ENCODE measurements at places on chromosomes 7 and 10.

DNA sequence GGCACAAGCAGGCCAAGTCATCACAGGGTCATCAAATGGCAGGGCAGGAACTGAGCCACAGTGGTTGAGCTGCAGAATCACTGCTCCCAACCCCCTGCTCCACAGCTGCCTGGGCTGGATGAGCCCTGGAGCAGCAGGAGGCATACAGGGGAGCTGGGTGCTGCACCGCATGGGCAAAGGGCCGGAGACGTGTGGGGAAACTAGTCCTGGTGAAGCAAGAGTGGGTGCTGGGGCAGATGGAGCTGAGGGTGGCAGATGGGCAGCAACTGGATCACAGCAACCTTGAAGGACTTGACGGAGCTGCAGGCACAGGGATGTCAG lies 16.0 kb upstream of the VOPP1 start:
- DNase-seq: no peak

GRCh38 chr10:78247266-78247665 lies 213.6 kb downstream of the RPS24 start:
- DNase-seq: no peak

GRCh38 chr10:128854963-128855362 lies 612.1 kb upstream of the MGMT start:
- DNase-seq: no peak

- DNase-seq: no peak
Measured at GRCh38 chr7:30729642-30730041, 22.3 kb upstream of the INMT start.

- DNase-seq: no peak
Measured at GRCh38 chr7:77553123-77553522, 16.0 kb downstream of the PTPN12 start.

DNA sequence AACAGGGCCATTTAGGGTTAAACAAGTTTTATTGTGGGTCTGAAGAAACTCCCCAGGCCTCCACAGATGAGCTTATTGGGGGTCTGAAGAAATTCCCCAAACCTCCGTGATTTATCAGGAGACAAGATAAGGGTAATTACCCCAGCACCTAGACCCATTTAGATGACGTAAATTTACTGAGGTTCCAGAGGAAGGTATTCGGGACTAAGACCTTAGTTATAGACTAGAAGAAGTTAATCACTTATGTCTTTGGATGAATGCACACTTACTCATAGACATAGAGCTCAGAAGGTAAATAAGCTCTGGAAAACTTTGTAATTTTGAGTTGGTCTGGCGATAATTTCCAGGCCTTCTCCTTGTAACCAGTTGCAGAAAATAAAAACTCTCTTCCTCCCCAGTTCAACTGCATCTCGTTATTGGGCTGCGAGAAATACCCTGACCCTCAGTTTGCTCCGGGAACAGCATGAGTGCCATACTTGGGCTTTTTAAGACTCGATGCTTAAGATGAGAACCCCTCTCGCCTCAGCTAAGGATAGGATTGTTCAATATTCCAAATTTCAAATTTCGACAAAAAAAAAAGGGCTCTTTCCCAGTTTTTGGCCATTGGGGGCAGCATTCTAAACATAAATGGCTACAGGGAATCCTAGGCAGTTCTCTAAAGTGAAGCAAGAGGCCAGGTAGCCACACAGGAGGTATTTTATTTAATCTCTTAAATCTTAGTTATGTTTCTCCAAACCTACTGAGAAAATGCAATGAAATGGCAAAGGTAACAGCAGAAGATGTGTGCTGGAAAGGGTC lies 74.7 kb upstream of the PFKP start:
- DNase-seq: no peak

GRCh38 chr10:75532253-75532924 lies 101.0 kb downstream of the LRMDA start:
- DNase-seq: no peak

DNA sequence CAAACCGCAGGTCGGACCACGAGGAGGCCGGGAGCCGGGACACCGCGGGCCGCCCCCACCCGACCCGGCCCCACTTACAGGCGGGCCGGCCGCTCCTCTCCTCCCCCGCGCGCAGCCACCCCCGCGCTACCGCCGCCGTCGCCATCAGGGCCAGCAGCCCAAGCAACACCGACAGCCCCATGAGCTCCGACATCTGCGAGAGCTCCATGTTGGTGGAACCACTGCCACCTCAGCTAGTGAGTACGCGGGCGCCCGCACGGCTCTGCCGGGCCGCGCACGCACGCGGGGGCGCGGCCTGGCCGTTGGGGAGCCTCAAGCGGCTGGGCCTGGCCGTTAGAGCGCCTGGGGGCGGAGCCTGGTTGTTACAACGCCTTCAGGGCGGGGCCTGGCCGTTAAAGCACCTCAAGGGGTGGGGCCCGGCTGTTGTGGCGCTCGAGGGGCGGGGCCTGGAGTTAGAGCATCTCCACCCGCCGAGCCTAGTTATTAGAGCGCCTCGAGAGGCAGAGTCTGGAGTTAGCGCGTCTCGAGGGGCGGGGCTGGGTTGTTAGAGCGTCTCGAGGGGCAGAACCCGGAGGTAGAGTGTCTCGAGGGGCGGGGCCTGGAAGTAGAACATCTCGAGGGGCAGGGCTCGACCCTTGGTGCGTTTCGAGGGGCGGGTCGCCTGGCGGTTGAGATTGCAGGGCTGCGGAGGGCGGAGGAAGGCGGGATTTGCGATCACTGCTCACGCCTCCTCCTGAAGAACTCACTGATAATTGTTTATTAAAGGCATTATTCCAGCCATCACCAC lies at the start of gene TBL2:
TBL2 (minus strand) TSS at position 238 of the 787 bp plus-strand sequence; CDS start at position 208, 30 bp downstream.
- peak; percentile 99 for DNase-seq

GRCh38 chr10:79910836-79911235 lies 38.1 kb downstream of the SFTPD start:
- no peak for DNase-seq

DNA sequence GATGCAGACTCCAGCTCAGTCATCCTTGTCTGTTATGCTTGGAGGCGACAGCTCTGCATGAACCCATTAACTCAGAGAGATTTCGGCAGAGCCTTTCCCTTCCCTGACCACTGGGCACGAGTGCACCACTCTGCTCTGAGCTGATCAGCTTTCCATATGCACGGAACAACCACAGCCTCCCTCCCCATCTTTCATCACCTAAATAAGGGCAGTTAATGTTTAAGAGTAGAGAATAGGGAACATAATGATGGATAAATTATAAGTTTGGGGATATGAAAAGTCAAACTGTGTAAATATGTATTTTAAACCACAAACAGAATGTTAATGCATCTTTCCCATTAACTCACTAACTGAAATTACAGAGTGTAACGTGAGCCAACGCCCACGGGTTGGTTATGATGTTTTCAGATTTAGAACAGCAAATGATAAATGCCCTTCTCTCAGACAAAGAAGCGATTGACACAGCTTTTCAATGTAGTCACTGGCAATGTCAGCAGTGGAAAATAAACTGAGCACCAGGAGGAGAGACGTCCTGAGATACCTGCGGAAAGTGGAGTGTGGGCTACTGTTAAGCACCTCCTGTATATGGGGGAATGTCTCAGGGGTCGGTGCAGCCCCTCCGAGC lies 658.2 kb downstream of the LRMDA start:
- DNase-seq: no peak

- no peak for DNase-seq
Measured at GRCh38 chr7:159031135-159031701, 113.4 kb downstream of the VIPR2 start.

DNA sequence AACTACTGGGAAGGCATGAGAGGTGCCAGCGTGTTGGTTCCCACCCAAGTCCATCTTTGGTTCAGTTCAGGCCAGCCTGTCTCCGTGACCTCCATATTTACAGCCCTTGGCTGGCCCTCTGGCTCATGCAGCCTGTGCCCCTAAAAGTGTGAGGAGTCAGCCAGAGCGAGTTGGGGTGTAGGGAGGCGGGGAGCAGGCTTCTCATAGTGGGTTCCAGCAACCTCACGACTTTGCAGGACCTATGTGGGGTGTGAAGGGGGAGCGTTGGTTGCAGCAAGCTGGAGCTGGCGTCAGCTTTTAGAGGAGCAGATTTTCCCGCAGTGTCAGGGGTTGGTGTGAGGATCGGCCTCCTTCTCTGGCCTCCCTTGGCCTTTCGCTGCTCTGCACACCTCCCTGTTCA lies 9.8 kb downstream of the TSPAN14 start:
- no peak for DNase-seq

- DNase-seq: no peak
Measured at GRCh38 chr7:129859183-129859582, 93.6 kb downstream of the UBE2H start.

DNA sequence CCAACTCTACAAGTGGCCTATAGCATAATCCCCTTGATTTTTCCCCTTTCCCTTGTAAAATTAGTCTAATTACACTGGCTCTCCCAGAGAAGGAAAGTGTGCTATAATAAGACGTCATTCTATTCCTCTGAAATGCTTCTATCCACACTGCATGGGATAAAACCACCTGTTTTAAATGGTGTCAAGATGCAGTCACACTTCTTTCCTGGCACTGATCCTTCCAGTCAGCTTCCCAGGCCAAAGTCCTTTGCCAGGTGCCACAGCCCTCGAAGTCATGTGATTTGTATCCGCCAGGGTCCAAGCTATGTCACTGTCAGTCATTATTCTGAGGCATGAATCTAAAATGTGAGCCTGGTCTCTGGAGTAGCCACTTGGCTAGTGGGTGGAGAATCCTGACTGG lies 169.0 kb upstream of the KIAA1217 start:
- DNase-seq: no peak

- DNase-seq: no peak
Measured at GRCh38 chr7:47813620-47814260, 134.5 kb downstream of the PKD1L1 start.

DNA sequence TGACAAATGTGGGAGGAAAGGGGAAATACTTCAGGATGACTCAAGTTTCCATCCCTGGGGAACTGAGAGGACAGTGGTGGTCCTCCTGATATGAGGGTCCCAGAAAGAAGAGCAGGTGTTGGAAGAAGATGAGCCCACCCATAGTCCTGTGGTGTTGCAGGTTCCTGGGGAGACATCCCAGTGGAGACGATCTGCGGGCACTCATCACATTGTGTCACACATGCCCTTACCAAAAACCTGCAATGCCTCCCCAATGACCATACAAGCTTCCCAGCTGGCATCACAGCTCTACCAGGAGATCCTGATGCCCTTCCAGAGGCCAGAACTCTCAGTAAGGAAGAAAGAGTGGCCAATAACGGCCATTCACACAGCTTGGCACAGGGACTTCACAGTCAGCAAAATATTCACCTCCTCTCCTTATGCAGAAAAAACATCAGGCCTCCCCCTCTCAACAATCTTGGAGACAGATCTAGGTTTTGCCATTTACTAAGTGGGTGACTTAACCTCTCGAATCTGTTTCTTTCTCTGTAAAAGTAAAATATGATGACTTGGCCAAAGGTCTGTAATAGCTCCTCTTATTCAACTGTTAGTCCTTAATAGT lies 9.0 kb downstream of the PUS7 start:
- no peak for DNase-seq

DNA sequence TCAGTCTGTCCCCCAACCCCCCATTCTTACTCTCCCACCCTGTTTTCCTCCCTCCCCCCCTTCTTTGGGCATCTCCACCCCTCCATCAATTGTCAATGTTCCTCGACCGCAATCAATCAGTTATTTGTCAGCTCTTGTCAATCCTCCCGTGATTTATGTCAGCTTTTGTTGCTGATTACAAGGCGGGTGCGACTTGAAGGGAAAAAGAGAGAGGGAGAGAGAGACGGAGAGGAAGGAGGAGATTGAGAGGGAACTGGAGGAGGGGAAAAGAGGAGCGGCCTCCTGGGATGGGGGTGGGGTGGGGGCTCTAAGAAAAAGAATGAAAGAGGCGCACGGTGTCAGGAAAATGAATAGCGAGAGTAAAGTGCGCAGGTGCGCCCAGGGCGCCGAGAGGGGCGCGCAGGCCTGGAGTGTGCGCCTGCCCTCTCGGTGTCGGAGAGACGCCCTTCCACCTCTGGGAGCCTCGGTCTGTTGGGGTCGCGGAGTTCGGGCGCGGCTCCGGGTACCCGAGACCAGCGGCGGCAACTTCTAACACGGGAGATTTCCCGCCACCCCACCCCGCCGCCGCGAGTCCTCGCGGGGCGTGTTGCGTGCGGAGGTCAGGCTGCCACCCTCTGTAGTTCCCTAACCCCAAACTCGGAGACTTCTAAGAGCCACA lies 1.1 kb upstream of the ZNF503 start:
- DNase-seq: no peak

DNA sequence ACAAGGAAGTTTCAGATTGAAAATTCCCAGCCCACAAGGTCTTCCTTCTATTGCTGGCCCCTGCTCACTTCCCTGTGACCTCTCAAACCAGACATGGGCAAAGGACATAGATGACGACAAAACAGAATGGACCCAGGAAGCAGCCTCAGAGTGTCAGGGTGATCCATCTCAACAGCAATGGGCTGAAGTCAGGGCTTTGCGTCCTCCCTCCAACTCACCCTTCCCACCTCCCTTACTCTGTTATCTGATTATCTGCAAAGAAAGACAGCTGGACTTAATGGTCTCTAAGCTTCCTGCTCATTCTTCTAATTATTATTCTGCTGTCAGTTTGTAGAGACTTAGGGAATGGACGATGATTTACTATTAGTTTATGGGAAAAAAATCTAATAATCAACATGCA lies 115.9 kb downstream of the PIP4K2A start:
- DNase-seq: no peak

DNA sequence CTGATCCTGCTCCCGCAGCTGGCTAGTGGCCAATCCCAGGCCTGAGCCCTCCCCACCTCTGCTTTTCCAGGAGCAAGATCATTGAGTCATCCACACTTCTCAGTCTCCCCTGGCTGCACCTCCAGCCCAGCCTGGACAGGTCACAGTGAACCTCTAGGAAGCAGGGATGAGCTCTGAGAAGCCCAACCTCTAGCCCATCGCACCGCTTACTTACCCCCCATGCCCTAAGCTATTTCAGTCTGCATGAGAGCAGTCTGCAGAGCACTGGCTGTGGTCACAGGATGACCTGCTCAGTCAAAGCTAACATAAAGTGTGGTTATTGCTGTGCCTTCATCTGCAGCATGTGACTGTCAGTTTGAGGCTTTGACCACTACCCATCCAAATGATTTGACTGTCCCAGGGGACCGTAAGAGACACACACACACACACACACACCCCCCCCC lies 129.2 kb downstream of the SORBS1 start:
- no peak for DNase-seq

DNA sequence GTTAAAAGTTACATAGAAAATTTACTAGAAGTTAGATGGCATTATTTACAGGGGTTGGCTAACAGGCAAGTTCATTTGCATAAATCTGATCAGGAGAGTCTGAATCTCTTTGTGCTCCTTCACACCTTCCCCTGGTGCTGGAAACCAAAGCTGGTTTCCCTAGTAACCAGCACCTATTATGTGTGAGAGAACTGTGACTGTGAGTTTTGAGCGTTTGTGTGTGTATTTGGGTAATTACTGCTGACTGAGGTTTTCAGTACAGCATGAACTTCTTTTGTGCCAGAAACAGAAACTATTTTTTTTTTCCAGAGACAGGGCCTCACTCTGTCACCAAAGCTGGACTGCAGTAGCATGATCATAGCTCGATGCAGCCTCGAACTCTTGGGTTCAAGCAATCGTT lies 10.3 kb upstream of the IFIT1B start:
- DNase-seq: no peak

GRCh38 chr7:130904031-130904757 lies 170.2 kb upstream of the KLF14 start:
- no peak for DNase-seq
